HepG2 (cell line): ENCODE measurements at places on chromosomes 2 and 18. TPM values are rescaled to one million over a fixed set of nuclear protein-coding genes. Genes with fewer than 3 reads are reported as not detected.

GRCh38 chr2:25292408-25292807, 49.3 kb downstream of the DNMT3A start:
- DNase-seq = no peak

- no peak for DNase-seq
Observed at GRCh38 chr2:176164611-176165369, 7.7 kb downstream of the HOXD3 start.

DNA sequence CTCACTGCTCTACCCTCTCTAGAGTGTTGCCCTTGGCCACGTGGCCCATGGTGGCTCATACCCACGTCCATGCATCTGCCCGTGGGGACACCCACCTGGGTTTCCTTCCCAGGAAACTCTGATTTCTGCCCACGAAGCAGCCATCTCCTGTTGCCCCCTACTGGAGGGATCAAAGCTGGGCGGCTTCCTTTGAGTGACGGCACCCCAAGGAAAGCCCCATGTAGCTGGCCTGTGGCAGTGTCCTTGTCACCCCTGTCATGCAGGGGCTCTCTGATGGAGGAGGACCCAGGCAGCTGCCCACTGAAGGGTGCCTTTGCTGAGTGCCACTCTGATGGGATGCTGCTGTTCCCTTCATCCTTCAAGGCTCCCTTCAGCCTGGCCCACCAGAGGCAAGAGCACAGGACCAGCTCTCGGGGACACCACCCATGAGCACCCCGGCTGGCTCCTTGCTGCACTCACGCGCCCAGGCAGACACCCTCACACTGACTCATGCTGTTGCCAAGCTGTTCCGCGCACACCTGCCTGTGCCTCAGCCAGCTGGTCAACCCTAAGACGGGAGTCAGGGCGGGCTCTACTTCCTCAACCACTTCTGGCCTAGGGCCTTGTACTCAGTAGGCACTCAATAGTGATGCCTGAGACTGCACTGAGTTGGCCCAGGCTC, 101.1 kb downstream of the CTIF start:
- no peak for DNase-seq

GRCh38 chr18:23115683-23116096, 19.6 kb upstream of the CABLES1 start:
- DNase-seq = peak; percentile 74

DNA sequence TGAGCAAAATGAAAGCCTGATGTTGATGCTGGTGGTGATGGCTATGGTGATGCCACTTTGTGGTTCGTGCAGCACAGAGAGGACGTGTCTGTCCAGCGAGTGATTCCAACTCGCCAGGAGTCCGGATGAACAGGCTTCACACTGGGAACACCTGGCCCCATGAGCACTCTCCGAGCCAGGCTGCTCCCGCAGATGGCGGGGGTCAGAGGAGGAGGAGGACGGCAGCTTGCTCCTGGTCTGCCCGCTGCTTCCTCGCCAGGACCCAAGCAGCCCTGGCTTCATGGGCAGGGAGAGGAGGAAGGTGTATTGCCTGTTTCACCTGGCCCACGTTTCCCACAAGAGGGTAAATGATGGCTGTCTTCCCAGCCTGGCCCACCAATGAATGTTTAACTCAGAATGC, 121.6 kb downstream of the MTCL1 start:
- no peak for DNase-seq

- DNase-seq = peak; percentile 82
Observed at GRCh38 chr2:152344579-152345195, 9.7 kb downstream of the FMNL2 start.

DNA sequence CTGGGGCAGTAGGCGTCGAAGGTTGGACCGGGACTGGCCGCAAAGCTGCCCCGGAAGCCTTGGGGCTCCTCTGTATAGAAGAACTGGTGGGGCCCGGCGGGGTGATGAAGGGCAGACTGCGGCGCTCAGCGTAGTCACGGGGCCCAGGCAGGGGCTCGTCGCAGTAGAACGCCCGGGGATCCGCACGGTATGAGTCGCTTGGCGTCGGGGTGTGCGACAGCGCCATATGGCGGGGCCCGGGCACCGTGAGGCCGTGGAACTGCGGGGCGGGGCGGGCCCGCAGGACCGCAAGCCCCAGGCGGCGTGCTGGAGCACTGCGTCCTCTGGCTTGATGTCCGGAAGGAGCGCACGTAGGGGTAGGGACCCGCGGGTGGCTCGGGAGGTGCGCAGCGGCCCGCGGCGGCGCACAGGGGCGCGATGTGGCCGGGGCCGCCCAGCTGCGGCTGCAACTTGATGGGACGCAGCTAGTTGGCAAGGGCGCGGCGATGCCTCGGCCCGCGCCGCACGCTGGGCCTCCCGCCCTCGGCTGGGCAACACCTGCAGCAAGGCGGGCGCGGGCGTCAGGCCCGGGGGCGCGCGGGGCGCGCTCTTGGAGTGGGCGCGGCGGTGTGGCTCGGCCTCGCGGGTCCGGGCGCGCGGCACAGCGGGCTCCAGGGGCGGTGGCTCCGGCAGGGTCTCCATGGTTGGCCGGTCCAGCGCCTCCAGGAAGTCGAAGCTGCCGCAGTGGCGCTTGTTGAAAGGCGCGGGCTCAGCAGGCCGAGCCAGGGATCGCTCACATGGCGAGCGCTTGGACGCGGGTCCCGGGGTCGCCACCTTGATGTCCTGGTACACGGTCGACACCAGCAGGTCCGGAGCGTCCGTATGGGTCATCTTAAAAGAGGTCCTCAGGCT, 251.4 kb downstream of the ANKRD30B start:
- no peak for DNase-seq

- no peak for DNase-seq
Observed at GRCh38 chr2:215612786-215613185, 176.9 kb upstream of the FN1 start.

Gene SERPINB3
- polyA plus RNA-seq = not detected in 2 replicates

Gene LIMS3
- polyA plus RNA-seq = 2.2 TPM in 1 of 2 replicates, not detected in the other

Gene SERPINB13
- polyA plus RNA-seq = not detected in 2 replicates
